Naive B cell (primary cell): ENCODE measurements at places on chromosomes 6 and 20.

GRCh38 chr20:22339946-22340345 is 244.4 kb downstream of the FOXA2 start:
- no peak for DNase-seq

DNA sequence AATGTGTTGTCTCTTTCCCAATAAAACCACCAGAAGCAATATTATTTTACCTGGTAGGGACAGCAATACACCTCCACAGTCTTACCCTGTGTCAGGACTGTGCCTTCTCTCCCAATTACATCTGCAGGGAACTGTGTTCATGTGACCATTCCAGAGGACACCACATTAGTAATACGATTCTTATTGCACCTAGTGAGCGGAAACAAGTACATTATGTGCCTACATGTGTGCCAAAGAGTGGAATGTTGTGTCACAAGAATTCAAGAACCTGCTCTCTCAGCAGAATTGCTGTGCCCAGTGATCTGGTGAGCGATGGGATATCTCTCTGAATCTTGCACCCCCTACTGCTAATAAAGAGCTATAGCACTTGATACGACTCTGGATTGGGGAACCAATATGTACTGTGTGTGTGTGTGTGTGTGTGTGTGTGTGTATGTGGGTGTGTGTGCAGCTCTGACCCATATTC is 57.4 kb upstream of the FOXC1 start:
- no peak for DNase-seq

GRCh38 chr6:7406743-7407142 is 17.1 kb downstream of the RIOK1 start:
- no peak for DNase-seq

DNA sequence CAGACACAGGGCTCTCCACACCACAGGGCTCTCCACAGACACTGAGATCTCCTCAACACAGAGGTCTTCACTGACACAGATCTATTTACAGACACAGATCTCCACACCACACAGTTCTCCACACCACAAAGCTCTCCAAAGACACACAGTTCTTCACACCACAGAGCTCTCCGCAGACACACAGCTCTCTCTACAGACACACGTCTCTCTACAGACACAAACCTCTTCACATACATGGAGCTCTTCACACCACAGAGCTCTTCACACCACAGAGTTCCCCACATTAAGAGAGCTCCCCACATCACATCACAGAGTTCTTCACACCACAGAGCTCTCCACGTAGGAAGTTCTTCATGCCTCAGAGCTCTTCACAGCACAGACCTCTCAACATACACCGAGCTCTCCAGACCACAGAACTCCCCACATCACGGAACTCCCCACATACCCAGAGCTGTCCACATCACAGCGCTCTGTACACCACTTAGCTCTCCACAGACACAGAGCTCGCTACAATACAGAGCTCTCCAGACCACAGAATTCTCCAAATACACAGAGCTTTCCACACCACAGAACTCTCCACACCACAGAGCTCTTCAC is 53.9 kb downstream of the ERMARD start:
- no peak for DNase-seq

DNA sequence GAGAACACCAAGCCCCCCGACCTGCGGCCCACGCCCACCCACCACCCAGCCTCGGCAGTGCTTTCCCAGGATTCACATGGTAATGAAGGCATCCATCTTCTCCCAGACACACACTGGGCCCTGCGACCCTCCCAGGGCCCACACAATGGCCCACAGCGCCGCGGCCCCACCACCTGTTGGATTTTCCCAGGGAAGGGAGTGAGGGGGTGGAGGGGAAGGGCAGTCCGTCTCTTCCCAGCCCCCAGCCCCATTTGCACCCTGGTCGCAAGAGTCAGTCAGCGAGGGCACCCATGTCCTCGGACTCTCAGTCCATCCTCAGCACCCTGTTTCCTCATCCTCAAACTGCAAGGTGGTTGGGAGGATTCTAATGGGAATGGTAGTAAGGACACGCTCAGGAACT is 23.7 kb upstream of the ID1 start:
- DNase-seq: no peak

DNA sequence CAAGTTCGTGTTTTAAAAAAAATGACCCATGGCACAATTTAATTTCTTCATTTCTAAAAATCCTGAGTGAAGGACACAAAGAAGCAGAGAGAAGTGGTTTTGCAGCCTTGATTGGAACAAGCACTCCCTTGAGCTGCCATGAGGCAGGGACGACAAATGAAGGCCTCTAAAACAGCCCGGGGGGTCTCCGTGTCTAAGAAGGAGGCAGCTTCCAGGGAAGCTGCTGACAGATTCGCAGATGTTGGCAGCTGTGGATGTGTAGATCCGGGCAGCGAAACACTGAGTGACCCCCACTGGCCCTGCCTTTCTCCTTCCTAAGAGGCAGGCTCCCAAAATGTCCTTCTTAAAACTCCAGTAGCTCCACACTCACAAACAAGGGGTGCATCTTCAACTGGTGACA is 9.6 kb upstream of the LBP start:
- no peak for DNase-seq

DNA sequence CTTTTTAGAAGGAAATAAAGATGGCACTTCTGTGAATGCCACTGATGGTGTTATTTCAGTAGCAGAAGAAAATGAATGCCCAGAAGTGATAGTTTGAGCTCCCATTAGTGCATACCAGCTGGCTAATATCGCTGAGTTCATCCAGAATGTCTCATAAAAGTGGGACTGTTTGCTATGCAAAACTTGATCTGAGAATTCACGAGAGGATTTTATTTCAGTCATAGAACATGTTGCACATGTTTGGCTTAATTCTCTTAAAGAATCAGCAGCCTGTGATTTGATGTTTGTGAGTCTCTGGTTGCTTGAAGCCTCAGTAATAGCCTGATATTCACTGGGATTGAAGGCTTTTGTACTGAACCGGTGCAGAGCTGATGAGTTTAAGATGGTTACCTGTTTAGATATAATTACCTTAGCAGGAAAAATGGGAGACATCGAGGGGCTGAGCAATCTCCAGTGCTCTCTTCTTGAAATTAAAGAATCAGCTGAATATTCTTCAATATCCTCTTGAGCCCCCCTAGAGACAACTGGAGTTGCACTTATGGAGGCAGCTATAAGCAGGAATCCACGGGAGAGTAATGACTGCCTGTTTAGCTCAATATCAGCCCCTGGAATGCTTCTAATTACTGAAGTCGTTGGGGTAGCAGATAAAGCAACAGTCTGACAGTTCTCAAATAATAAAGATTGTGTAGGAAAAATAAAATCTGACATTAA is 955.5 kb downstream of the PHF3 start:
- no peak for DNase-seq

- DNase-seq: no peak
These were observed 328.5 kb downstream of the SOX4 start for GRCh38 chr6:21922086-21922485.

- no peak for DNase-seq
These were observed 85.3 kb downstream of the TBC1D7 start for GRCh38 chr6:13243033-13243432.

DNA sequence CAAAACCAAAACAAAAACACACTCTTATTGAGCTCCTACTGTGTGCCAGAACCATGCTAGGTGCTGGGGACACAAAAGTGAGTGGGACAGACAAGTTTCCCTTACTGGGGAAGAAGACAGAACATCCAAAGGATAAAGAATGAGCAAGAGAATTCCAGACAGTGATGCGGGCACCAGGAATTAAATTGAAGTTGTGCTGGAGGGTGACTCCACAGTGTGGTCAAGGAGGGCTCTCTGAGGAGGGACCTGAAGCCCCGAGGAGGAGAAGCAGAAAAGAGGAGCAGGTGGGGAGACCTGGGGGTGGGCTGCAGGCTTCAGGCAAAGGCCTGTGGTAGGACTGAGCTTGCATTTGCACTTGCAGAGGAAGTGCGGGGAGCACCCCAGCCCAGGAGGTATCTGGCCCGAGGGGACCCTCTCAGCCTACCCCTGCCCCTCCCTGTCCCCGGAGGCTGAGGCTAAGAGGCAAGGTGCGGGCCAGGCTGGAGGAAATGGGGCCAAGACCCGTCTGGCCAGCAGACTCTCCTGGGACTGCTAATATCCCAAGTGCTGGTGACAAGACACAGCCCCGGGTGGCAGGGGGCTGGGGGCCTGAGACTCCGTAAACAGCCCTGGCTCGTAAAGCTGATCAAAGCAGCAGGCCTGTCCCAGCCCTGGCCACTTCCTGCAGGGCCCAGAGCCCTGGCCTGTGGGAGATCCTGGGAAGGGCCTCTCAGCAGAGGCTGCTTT is 57.1 kb downstream of the SNAI1 start:
- DNase-seq: no peak

DNA sequence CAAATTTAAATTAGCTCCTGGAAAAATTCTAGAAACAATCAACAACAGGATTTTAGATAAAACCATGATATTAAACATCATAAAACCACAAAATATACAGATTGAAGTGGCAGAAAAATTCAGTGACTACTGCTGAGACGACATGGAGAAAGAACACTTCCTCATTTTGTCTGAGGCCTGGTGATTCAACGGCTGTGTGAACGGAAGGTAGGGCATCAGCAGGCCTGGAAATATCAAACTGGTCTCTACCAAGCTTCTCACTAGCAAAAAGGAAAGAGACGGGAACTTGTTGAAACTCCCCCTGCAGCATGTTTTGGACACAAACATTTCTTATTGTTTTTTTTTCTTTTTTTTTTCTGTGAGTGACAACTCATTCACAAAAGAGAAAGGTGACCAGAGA is 58.0 kb upstream of the AHI1 start:
- peak; percentile 9 for DNase-seq

GRCh38 chr6:131949909-131950766 is 1.0 kb downstream of the CCN2 start:
- peak; percentile 29 for DNase-seq

DNA sequence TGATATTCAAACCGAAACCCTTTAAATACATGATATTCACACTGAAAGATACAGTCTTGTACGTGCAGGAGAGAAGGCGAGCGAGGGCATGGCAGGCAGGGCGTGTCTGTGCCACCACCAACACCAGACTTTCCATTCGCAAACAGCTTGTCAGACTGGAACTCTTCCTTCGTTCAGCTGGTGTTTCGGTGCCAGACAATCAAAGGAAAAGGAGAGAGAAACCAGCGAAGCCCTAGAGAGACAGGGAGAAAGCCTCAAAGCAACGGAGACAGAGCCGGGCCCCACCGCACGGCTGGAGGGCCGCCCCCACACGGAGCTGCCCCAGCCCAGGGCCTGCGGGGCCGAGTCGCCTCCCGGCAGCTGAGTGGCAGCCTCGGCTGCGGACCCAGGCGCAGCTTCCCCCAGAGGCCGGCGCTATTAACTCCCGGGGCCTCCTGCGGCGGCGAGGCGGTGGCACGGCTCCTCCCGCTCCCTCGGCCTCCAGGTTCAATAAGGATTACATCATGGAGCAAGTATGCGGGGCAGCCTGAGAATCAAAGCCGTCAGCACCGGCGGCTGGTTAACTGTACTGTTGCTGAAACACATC is 32.1 kb upstream of the NR2E1 start:
- no peak for DNase-seq

DNA sequence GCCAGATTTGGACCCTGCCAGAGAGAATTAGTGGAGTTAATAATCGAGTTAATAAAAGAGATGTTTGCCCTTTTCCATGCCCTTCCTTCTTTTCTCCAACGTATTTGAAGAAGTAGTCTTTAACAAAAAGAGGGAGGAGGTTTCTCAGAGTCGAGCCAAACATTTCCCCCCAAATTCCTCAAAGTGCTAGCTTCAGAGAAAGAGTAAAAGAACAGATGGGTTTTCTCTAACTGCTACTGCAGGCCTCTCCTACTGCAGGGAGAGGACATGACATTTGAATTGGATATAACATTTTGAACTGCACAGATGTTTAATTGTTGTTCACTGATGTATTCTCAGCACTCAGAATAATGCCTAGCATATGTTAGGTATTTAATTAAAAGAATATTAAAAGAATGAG is 25.5 kb downstream of the RWDD2A start:
- DNase-seq: no peak

DNA sequence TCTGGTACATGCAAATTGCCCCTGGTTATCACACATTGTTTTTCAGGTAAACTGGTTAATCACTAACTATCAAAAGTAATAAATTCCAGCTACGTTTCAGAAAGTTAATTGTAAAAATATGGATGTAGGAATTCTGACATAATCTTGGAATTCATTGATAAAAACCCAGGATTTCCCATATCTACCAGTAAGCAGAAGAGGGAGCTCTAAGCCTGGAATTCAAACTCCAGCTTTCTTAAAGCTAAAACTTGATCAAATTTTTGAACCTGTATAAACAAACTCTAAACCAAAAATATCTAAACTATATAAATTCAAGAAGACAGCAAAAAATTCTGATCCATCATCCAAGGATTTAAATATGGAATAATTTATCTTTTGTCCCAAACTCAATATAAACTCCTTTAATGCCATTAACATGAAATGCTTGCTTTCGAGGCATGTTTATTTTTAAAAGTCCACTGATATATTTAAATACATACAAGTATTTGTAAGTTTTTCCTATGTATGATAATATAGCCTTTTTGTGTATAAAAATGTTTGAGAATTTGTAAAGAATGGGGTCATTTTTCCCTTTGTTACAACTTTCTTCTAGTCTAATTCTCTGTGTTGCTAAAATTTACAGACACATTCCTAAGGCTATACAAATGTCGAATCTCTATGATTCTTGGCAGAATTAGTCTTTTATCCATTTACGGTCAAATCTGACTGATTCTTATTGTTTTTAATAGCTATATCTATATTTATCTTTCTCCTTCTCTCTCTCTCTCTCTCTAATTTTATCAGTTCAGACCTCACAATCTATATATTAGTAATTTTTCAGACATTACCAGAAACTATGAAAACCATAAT is 91.4 kb upstream of the RNF217 start:
- no peak for DNase-seq

DNA sequence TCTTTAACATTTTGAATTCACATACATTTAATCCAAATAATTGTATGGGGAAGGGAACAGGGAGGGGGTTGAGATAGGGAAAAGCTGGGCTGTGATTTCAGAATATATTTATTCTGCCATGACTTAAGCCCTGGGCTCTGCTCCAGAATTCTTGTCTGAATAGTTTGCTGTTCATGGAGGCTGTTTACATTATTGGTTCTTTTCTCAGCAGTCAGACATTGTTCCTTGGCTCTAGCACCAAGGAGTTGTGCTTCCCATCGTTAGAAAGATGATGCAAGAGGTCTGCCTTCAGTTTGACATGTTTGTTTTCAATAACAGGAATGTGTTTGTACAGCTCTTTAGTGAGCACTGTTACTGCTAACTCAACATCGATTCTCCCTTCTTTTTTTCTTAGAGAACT is 198.8 kb upstream of the CDYL start:
- no peak for DNase-seq

GRCh38 chr20:64161356-64162238 is 2.7 kb upstream of the MYT1 start:
- no peak for DNase-seq

- DNase-seq: no peak
These were observed 109.2 kb downstream of the CDYL start for GRCh38 chr6:4885341-4885933.
